ENCODE measurements at places on chromosomes 12 and 14. TPM values are rescaled to one million over a fixed set of nuclear protein-coding genes. Genes with fewer than 3 reads are reported as not detected.

Gene PHETA1
- 37.4 TPM for total RNA-seq

DNA sequence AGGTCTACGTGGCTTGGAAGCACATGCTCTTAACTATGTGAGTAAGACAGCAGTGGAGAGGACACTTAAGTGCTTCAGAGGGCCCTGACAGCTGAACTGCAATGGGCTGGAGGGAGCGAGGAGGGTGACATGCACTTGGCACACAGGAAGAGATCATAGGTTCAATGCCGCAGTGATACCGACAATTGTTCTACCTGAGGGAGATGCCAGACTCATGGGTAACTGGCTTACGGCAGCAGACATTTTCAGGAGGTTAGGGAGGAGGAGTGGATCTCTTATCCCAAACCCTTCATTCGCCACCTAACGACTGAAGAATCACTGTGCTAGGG, 68.4 kb downstream of the NTF3 start:
- DNase-seq, result no peak

DNA sequence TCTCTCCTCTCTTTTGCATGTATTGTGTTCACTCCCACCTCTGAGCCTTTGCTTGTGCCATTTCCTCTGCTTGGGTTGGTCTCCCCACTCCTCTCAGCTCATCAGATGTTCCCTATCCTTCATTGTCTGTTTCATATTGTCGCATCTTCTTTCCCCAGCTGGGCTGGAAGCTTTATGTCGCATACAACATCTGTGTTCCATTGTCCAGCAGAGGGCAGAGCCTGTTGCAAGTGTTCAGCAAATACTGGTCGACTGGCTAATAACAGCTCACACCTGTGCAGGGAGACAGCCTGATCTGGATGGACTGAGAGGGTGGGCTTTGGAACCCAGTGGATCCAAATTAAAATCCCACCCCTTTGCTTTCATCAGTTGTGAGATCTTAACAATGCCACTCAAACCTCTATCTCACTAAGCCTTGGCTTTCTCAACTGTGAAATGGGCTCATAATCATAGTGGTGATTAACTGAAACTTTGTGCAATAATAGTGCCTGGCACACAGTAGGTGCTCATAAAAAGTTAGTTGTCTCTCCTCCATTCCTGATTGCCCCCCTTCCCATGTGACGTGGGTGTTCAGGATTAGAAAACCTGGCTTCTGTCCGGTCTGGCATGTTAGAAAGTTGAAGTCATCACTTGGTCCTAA, 75.8 kb downstream of the RIN3 start:
- DNase-seq, result no peak

- DNase-seq, result no peak
Measured at GRCh38 chr14:76647697-76648298, 113.5 kb upstream of the VASH1 start.

Gene RTL1
- total RNA-seq, result not detected

DNA sequence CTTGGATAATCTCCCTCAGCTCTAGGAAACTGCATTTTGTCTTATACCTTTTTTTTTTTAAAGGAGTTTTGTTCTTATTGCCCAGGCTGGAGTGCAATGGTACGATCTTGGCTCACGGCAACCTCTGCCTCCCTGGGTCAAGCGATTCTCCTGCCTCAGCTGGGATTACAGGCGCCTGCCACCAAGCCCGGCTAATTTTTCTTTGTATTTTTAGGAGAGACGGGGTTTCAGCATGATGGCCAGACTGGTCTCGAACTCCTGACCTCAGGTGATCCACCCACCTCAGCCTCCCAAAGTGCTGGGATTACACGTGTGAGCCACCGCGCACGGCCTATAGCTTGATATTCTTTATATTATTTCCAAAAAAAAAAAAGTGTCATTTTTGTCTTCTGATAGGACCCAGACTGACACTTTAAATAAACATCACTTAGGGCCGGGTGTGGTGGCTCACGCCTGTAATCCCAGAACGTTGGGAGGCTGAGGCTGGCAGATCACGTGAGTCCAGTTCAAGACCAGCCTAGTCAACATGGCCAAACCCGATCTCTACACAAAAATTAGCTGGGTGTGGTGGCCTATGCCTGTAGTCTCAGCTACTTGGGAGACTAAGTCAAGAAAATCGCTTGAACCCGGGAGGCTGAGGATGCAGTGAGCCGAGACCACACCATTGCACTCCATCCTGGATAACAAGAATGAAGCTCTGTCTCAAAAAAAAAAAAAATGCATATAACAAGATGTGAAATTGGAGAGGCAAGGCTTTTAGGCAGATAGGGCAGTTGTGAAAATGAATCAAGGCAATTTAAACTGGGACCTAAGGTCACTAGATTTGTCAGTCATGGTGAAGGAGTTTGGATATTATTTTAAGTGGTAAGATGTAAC, 18.4 kb downstream of the SLC2A3 start:
- no peak for DNase-seq

DNA sequence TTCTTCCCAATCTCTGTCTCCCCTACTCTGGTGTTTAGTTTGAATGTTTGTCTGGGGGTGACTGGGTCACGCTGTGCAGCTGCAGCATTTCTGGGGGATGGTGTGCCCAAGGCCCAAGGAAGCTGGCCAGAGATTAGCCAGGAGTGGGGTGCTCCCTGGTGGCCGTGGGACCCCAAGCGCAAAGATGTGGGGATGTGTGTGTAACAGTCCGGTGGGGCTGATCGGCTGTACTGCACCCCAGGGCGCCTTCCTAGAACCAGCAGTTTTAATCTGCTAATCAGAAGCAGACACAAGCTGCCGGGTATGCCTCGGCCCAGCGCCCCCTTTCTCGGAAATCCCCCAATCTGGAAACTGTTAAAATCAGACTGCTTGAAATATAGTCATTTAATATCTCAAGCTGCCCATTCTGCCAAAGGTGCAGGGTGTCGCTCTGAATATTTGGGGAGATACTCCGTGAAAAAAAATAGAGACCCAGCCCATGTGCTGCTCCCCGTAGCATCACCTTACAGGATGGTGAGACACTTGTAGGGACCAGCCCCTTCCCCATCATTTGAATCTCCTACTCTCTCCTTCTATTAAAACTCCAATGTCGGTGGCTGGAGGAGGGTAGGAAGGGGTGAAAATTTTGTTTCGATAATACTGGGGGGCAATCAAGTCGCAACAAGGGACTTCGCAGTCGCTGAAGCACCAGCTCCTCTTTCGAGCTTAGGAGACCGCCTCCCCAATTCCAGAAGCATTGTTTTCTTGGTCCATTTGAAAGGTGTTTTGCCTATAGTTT, 4.3 kb downstream of the HOXC9 start:
- peak; percentile 30 for DNase-seq

- no peak for DNase-seq
Measured at GRCh38 chr14:51676549-51676948, 24.8 kb downstream of the FRMD6 start.

DNA sequence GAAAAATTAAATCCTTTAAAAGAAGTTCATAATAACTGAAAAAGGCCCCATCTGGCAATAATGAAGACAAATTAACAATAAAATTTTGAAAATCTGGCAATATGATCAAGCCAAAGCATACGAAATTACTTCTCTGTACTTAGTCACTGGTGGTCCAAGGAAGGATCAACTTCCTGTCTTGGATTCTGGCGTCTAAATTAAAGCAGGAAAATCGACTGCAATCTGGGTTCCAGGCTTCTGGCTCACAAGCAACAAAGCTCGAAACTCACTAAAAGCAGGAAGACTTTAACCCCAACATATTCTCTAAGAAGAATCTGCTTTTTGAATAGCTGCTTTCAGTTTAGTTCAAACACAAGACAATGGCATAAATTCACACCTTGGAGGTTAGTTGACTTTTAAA, 49.7 kb downstream of the LRIG3 start:
- no peak for DNase-seq

DNA sequence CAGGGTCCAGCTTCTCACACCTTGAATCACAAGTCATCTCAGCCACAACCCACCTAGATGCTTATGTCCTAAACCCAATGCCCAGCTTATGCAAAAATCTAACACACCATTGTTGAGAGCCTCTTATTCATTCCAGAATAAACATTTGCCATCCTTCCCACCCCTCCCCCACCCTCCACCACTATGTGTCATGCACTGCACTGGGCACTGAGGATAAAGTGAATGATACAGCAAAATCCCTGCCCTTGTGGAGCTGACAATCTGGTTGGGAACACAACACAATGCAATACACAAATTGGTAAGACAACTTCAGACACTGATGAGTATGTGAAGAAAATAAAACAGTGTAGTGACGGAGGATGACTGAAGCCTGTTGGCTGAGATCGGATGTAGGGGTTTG, 1.4 kb upstream of the GLTP start:
- DNase-seq, result no peak

GRCh38 chr14:94157197-94157596, 16.9 kb upstream of the PPP4R4 start:
- DNase-seq, result no peak

- no peak for DNase-seq
Measured at GRCh38 chr14:57987051-57987450, 121.2 kb upstream of the SLC35F4 start.

Gene SLC25A47
- not detected for total RNA-seq

DNA sequence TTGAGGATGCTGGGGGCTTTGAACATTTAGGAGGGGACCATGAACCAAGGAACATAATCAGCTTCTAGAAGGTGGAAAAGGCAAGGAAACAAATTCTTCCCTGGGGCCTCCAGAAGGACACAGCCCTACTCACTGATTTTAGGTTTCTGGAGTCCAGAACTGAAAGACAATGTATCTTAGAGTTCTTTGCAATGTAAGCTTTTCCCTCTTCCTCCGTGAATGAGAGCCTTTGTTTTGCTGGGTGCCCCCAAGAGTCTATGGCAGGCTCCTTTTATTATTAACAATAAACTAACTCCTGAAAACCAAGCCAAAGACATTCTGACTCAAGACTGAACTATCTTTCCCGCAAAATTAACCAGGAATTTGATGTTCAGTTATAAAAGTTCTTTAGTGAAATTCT, 204.1 kb downstream of the STXBP6 start:
- no peak for DNase-seq

DNA sequence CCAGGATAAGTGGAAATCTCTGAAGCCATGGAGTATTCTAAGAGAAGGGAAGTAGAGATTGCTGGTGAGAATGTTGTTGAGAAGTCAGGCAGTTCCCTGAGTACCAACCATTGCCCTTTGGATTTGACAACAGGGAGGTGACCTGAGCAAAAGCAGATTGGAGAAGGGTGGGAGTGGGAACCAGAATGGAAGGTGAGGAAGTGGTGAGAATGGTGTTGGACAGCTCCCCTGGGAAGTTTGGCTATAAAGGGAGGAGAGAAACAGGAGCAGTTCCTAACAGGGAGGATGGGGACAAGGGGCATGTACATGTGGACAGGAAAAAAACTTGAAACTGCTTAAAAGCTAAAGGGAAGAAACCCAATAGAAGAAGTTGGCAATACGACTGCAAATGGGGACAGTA, 198.1 kb downstream of the ETV6 start:
- no peak for DNase-seq

DNA sequence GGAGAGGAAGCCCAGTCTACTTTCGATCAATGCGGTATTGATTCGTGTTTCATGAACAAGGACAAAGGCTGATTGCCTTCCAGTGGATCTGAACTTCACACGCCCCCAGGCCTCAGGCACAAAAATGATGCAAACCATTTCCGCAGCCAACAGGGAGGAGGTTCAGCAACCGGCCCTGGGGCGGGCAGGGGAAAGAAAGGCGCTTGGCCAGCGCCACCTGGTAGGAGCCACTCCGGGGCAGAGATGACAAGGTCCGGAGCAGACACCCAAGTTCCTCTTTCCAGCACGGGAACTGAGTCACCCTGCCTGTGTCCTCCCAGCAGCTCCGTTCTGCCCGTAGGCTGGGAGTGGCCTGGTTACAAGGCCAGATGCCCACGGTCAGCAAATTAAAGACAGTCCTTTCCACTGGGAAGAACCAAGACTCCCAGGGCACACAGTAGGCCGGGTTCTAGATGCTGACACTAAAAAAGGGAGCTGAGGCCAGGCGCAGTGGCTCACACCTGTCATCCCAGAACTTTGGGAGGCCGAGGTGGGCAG, 136.3 kb downstream of the SCARB1 start:
- DNase-seq, result peak; percentile 91

Gene ADCY6
- total RNA-seq, result 55.6 TPM

Gene PPP4R3A
- 47.4 TPM for total RNA-seq

DNA sequence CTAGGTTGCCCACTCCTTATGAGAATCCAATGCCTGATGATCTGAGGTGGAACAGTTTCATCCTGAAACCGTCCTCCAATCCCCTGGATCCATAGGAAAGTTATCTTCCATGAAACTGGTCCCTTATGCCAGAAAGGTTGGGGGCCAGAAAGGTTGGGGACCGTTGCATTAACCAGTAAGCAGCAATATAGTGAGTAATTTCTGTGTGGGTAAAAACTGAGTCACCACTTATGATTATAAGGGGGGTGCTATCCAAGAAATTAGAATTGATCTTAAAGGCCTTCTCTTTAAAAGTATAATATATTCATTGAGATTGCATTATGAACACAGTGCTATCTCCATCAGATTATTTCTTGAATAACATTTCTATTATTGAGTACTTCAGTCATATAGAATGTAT, 97.2 kb downstream of the PCNX1 start:
- no peak for DNase-seq

Gene DHRS2
- not detected for total RNA-seq

- DNase-seq, result no peak
Measured at GRCh38 chr12:108685469-108686260, 45.7 kb downstream of the CORO1C start.

GRCh38 chr12:39866135-39866534, 239.7 kb downstream of the SLC2A13 start:
- no peak for DNase-seq

DNA sequence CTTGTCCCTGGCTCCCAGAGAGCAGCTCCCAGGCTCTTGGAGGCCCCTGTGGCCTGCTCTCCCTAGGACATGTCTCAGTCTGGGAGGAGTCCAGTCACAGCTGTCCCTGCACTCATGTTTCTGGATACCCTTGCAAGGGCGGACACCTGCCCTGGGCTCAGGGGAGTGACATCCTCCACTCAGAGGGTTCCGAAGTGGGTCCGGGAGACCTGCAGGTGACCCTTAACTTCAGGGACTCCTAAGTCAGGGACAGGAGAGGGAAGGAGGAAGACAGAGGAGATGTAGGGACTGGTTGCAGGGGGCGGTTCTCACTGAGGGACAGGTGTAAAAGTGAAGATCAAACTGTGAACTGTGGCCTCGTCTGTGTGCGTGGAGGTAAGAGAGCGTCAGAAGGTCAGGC, 37.6 kb downstream of the CACNA2D4 start:
- no peak for DNase-seq

- no peak for DNase-seq
Measured at GRCh38 chr12:69908203-69908602, 83.2 kb downstream of the MYRFL start.

- DNase-seq, result no peak
Measured at GRCh38 chr12:62957233-62957953, 22.4 kb upstream of the PPM1H start.

Data from Right ventricle myocardium inferior (tissue), 1 donor.